Thymus (tissue), 14 donors: ENCODE measurements at places on chromosomes 6 and 20. TPM values are rescaled to one million over a fixed set of nuclear protein-coding genes. Genes with fewer than 3 reads are reported as not detected.

The C6orf163 gene
- total RNA-seq: 1.7 TPM

The SPEF1 gene
- total RNA-seq: 0.05 TPM

The ZSCAN31 gene
- total RNA-seq: 3.4 TPM

The C6orf58 gene
- 0.05 TPM for total RNA-seq

The CRISP2 gene
- 0.05 TPM for total RNA-seq

The PTCHD4 gene
- 0.09 TPM for total RNA-seq

The AKAP12 gene
- 14.4 TPM for total RNA-seq

The MOG gene
- total RNA-seq: not detected

The ZSCAN23 gene
- 2.3 TPM for total RNA-seq

The VIP gene
- total RNA-seq: 0.14 TPM

The MLN gene
- total RNA-seq: 0.61 TPM

The OGFR gene
- total RNA-seq: 35.9 TPM

The ADGRF1 gene
- total RNA-seq: 0.19 TPM

The BPIFA1 gene
- 1.2 TPM for total RNA-seq

The HLA-DPA1 gene
- 700 TPM for total RNA-seq

The HCRTR2 gene
- 0.09 TPM for total RNA-seq

The SH3BGRL2 gene
- 3.8 TPM for total RNA-seq

The CGA gene
- total RNA-seq: 1.5 TPM

The OPRM1 gene
- total RNA-seq: not detected

The CLVS2 gene
- 0.05 TPM for total RNA-seq

The MCHR2 gene
- not detected for total RNA-seq

The ZNF341 gene
- 1.6 TPM for total RNA-seq

The LY86 gene
- 13.4 TPM for total RNA-seq

The PTGIS gene
- 0.76 TPM for total RNA-seq

The DAAM2 gene
- 1.1 TPM for total RNA-seq
